Activated CD4-positive, alpha-beta T cell treated with anti-CD3 and anti-CD28 coated beads, Interleukin-2, amount 50 U/mL, for 1 hour (primary cell): ENCODE measurements at places on chromosomes 4 and X.

DNA sequence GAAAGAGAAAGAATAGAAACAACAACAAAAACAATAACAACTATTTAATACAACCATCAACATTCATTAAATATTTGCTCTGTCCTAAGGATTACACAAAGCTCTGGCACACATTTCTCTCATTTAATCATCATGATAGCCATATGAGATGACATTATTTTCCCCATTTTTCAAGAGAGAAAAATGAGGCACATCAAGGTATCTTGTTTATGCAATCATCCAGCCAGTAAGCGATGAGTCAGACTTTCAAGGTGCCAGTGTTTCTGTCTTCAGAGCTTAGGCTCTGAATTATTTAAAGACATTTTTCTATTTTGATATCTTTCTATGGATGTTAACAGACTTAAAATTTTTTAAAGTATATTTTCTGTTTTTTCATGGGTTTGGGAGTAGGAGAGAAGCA, 541.8 kb upstream of the SMIM31 start:
- no peak for DNase-seq

GRCh38 chrX:8845060-8845459, 43.9 kb upstream of the FAM9A start:
- no peak for DNase-seq

- DNase-seq, result no peak
Measured at GRCh38 chrX:15382813-15383212, 1.4 kb downstream of the VEGFD start.

- DNase-seq, result no peak
Measured at GRCh38 chr4:171889681-171890080, 76.5 kb downstream of the GALNTL6 start.

DNA sequence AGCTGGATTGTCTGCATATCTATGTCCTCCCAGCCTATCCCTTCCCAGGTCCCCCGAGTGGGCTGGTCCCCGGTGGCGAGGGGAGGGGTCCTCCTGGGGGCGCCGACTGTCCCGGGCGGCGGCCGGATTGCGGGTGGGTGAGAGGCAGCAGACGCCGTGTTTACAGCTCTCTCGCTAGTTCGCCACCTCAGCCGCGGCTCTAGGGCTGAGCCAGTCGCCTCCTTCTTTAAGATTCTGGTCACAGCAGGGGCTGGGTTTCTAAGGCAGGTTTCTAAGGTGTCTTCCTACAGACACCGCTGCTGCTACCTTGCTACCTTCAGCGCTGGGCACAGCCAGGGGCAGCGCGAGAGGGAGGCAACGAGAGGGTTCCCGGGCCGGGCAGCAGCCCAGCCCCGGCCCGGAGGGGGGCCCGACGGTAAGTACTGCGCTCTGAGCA, 57.2 kb downstream of the FRMPD3 start:
- no peak for DNase-seq

GRCh38 chr4:182918791-182919302, 1.7 kb upstream of the DCTD start:
- DNase-seq, result no peak

DNA sequence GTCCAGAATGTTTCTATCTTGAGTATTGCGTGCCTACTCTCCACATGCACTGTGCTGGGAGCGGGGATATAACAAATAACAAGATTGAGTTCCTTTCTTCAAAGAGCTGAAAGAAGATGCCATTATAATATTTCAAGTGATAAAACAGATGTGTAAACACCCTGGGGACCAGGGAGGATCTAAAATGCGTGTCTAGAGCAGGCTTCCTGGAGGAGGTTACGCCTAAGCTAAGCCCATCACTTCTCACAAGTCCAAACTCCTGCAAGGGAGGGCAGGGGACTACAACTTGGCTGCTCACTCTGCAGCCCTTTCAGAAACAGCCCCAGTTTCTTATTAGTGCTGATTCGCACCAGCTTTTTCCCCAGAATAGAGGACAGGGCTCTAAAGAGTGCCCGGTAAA, 21.5 kb downstream of the PTCHD1 start:
- no peak for DNase-seq

GRCh38 chr4:1241936-1242505, 6.9 kb downstream of the CTBP1 start:
- DNase-seq, result no peak

DNA sequence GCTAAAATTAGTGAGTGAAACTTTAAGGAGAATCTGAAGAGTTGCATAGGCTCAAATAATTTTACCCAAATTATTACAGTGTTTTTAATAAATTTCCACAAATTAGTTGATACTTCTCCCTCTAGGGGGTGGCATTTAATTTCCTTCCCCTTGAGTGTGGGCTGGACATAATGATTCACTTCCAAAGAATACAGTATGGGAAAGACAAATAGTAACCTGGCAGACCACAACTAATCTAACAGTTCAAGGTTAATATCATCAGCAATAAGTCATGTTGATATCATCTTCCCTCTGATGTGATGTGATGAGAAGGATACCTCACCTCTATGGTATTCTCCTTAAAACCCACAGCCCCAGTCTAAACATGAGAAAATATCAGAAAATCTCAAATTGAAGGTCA, 15.5 kb downstream of the PFKFB1 start:
- no peak for DNase-seq

DNA sequence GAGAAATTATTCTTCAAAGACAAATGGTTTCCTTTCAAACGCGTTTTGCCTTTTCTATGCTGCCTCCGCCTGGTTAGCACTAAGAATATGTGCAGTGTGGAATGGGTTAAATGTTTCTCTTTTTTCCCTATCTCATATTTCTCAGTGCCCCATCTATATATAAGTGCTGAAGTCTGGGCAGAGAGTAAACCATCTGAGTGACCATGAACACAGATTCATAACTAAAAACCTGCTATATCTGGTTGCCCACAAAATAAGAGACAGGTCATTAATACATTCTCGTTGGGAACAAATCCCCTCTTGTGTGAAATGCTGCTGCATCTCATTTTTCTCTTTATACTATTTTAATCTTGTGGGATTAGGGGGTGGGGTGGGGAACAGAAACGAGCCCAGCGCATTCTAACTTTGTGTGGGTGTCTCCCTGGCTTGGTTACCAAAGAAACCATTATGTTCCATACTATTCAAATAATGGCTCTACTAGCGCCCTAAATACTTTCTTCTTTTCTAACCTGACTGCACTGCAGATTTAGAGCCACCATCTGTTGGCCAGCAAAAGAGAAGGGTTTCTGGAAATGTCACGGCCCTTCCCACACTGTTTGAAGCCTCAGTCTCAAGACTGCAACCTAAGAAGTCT, 42.2 kb upstream of the PTCHD1 start:
- DNase-seq, result no peak

- DNase-seq, result no peak
Measured at GRCh38 chr4:69096111-69096656, at the start of gene UGT2B7. TSS of gene UGT2B7 (plus strand) at chr4:69096474. CDS start at chr4:69096521, 47 bp downstream.

DNA sequence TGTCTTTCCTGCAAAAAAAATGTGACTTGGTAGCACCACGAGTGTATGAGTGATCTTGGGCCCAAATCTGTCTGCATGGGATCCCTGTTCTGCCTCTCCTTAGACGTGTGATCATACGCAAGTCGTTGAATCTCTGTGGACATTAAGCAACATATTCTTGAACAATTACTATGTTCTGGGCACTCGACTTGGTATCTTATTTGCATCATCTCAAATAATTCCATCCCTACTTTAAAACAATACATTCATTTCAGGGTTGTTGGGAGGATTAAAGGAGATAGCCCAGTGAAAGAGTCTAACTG, 145.4 kb upstream of the CPEB2 start:
- no peak for DNase-seq

GRCh38 chr4:74475091-74475800, 30.3 kb downstream of the AREG start:
- DNase-seq, result no peak

DNA sequence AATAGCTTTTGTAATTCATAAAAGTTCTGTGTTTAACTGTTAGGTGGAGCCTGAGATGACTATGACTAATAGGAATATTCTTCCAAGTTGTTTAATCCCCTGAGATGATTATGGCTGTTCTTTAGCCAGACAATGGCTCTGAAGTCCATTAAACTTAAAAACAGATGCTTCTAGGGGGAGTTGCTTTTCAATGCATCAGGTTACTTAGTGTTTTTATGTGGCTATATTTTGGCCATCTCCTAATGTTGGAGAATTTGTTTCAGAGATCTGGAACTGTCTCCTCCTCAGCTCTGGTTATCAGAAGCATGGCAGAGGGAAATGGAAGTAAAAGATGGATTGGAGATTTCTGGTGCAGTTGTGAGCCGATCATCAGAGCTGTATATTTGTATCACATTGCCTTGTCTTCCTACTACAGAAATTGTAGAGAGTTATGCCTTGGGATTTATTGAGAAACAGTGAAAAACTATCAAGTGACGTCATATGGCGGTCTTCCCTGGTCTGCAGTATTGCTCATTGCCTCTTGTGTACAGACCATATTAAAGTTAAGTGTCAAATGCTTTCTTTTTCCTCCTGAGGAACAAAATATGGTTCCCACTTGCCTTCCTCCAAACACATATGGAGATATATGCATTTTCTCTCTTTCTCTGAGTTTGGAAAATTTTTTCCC, 29.8 kb downstream of the SGMS2 start:
- no peak for DNase-seq

GRCh38 chrX:31820430-31821210, 748.8 kb upstream of the FTHL17 start:
- DNase-seq, result no peak

- no peak for DNase-seq
Measured at GRCh38 chrX:19964017-19964710, 26.7 kb downstream of the BCLAF3 start.

GRCh38 chr4:52982255-52982945, 120.3 kb downstream of the RASL11B start:
- no peak for DNase-seq

- no peak for DNase-seq
Measured at GRCh38 chr4:140408974-140409373, 18.5 kb downstream of the CLGN start.

DNA sequence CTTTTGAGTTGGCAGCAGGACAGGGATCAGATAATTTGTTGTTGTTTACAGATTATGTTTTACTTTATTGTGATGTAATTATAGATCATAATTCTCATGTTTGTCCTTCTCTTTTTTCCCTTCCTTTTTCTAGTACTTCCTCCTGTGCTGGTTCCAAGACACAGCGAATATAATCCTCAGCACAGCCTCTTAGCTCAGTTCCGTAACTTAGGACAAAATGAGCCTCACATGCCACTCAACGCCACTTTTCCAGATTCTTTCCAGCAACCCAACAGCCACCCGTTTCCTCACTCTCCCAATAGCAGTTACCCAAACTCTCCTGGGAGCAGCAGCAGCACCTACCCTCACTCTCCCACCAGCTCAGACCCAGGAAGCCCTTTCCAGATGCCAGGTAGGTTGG, 58.0 kb downstream of the SMAD1 start:
- DNase-seq, result no peak

- no peak for DNase-seq
Measured at GRCh38 chr4:161714022-161714751, 449.6 kb downstream of the FSTL5 start.

- no peak for DNase-seq
Measured at GRCh38 chrX:119682019-119682989, 10.7 kb downstream of the SEPTIN6 start.
